Activated naive CD8-positive, alpha-beta T cell treated with anti-CD3 and anti-CD28 coated beads, Interleukin-2, amount 10 ng/mL, durations not matched to agents 7 days and 5 days (primary cell): ENCODE measurements at places on chromosomes 11 and 22. TPM values are rescaled to one million over a fixed set of nuclear protein-coding genes. Genes with fewer than 3 reads are reported as not detected.

The IGSF9B gene
- total RNA-seq, result 91.8 TPM

The LDHAL6A gene
- not detected for total RNA-seq

The ARHGAP8 gene
- total RNA-seq, result 2.2 TPM

The SCUBE2 gene
- not detected for total RNA-seq

The CELF1 gene
- 102 TPM for total RNA-seq

The TRIM49 gene
- not detected for total RNA-seq

The LRRC32 gene
- total RNA-seq, result 0.75 TPM

The GAL gene
- not detected for total RNA-seq
